Karpas-422 (cell line): ENCODE measurements at places on chromosomes 2 and 18. TPM values are rescaled to one million over a fixed set of nuclear protein-coding genes. Genes with fewer than 3 reads are reported as not detected.

DNA sequence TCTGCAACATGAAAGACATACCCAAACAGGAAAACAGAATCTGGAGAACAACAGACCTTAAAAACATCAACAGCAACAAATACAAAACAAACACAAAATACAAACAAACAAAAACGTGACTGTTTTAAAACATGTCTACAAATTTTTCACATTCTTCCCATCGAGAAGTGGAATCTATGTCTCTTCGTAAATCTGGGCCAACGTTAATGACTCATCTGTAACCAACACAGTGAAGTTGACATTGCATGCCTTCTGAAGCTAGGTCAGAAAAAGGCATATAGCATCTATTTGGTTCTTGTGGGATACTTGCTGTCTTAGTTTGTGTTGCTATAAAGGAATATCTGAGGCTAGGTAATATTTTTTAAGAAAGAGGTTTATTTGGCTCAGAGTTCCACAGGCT, 269.0 kb upstream of the FBXO11 start:
- no peak for DNase-seq

ESPNL gene
- total RNA-seq, result 1.0 TPM in 2 replicates

DNA sequence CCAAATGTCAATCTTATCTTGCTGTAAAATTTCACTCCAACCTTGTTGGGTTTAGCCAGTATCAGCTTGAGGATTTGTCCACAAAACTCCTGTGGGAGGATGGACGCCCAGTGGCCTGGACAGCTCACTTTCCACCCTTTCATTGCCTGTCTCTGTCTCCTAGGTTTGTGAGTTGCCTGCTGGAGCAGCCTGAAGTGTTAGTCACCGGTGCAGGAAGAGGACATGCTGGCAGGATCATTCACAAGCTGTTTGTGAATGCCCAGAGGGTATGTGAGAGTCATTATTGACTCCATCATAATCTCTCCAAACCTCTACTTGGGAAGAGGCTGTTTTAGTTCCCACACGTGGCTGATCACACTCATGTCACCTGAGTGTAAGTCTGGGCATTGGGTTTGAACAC, 112.3 kb downstream of the RAB3GAP1 start:
- DNase-seq, result no peak

- DNase-seq, result peak; percentile 70
Measured at GRCh38 chr18:55477499-55477859, 110.5 kb downstream of the TCF4 start.
